ENCODE measurements at places on chromosomes 16 and 17. TPM values are rescaled to one million over a fixed set of nuclear protein-coding genes. Genes with fewer than 3 reads are reported as not detected.

- H3K4me1 ChIP-seq: no peaks in the 10 kb centered on the region
- peaks cover 8% of the 10 kb centered on the region for H3K27me3 ChIP-seq
- DNase-seq: no peak
Measured at GRCh38 chr16:6031567-6031966, 934.0 kb upstream of the EEF2KMT start.

RASL10B gene
- 0.11 TPM for total RNA-seq

DNA sequence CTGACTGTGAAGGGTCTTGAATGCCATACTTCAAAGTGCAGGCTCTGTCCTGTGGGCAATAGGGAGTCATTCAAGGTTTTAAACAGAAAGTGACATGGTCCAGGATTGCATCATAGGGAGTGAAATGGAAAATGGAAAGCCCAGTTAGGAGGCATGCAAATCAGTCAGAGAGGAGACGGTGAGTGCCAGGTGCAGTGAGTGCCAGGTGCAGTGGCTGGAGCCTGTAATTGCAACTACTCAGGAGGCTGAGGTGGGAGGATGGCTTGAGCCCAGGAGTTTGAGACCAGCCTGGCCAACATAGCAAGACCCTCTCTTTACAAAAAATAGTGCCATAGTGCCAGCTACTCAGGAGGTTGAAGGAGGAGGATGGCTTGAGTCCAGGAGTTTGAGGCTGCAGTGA is 35.2 kb upstream of the SIAH1 start:
- H3K27me3 ChIP-seq: no peaks in the 10 kb centered on the region
- H3K4me3 ChIP-seq: no peak overlapping the region
- no peaks in the 10 kb centered on the region for H3K36me3 ChIP-seq
- no peak overlapping the region for H3K27ac ChIP-seq
- no peaks in the 10 kb centered on the region for H3K4me1 ChIP-seq

DNA sequence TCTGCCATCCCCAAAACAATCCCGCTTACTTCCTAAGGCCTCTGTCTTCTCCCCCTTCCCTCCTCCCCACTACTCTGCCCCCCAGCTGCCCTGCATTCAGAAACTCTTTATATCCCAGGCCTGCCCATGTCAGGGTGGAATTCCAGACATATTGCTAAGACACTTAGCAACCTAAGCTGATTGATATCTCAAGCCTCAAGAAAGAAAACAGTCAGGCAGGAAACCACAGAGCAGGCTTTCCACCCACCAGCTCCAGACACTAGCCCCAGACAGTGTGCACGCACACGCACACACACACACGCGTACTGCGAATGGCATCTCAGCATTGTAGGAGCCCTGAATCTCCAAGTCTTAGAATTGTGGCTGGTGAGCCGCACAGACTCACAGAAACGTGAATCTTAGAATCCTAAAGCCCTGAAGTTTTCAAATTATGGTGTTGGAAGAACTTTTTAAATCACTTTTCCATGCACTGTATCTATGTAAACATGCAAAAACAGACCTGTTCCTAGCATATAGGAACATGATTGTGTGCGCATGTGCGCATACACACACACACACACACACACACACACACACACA is 8.8 kb upstream of the LPCAT2 start:
- H3K4me1 ChIP-seq: peaks cover 58% of the 10 kb centered on the region
- H3K27me3 ChIP-seq: no peaks in the 10 kb centered on the region
- H3K4me3 ChIP-seq: no peak overlapping the region

DNA sequence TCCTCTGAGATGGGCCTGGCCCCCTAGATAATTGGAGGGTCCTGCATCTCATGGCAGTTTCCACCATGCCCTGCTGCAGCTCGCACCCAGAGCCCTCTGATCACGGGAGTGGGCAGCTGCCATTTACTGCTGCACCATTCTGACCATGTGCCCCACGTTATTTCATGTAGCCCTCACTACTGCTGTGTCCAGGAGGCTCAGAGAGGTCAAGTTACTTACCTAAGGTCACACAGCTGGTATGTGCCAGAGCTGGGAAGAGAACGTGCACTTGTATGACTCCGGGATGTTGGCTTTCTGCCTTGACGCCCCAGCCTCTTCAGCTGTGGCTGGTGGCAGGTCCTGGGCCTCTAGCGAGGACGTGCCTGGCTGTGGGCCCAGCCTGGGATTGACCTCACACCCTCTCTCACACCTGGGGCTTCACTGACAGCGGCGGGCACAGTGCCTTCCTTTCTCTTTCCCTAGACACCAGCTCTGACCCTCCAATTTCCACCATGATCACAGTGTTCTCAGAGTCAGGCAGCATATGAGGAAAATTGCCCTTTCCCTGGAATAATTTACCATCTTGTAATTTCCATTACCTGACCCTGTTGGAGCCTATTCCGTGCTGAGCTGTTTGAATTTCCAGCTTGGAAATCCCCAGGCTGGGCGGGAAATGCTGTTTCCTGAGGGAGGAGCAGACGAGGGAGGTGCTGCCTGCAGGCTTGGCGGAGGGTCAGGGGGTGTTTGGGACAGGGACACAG is 18.5 kb upstream of the DOC2B start:
- H3K27me3 ChIP-seq: peaks cover 79% of the 10 kb centered on the region
- DNase-seq: no peak
- H3K36me3 ChIP-seq: no peaks in the 10 kb centered on the region
- no peak overlapping the region for H3K4me3 ChIP-seq
- H3K4me1 ChIP-seq: no peaks in the 10 kb centered on the region
- H3K27ac ChIP-seq: no peak overlapping the region

AOC2 gene
- 3.7 TPM for total RNA-seq

GRCh38 chr17:66637491-66637890 is 197.4 kb upstream of the CACNG5 start:
- H3K4me1 ChIP-seq: peaks cover 55% of the 10 kb centered on the region
- no peaks in the 10 kb centered on the region for H3K27me3 ChIP-seq

TCAP gene
- 1.6 TPM for total RNA-seq

DNA sequence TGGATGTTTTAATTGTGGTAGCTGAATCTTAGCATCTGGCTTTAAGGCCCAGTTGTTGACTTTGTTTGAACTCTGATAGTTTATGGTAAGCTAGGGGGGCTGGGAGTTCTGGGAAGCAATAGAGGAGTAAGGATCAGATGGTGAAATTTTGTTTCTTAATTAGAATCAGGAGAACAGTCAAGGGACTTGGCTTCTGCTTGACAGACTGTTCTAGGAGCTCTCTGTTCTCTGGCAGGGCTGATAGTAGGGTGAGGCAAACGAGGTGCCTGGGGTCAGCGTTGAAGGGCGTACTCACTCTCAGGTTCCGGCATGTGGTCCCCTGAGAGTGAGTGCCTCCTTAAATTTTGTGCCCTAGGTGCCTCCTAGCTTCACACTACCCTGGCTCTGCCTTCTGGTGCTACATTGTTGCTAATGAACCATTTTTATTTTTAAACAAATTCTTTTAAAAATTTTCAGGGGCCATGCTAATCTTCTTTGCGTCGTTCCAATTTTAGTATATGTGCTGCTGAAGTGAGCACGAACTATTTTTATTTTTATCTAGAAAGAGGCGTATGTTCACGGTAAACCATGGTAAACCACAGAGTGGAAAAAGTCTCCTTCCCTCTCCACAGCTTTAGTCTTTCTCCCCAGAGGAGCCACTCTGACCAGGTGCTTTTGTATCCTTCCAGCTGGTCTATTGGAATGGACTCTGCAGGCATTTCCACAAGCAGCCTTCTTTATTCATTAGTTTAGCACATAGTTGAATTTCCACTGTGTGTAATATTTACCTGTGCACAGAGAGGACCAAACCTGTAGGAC is 19.7 kb downstream of the SLC7A6 start:
- H3K27me3 ChIP-seq: no peaks in the 10 kb centered on the region
- no peak overlapping the region for H3K27ac ChIP-seq
- no peak overlapping the region for H3K4me3 ChIP-seq
- no peak for DNase-seq

DNA sequence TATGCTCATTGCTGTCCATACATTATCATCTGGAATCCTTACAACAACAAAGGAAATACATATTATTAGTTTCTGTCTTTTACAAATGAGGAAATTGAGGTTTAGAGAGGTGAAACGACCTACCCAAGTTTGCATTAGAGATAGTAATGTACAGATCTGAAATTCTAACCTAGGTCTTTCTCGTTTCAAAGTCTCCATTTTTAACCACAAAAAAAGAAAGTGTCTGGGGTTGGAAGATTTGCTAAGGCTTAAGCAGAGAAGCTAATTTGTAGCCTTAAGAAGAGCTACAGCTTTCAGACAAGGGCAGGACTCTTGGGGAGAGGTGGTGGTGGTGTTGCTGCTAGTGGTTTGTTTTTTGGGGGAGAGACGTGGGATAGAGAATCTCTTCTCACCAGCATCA is 19.2 kb downstream of the CIITA start:
- peaks cover 19% of the 10 kb centered on the region for H3K27me3 ChIP-seq
- DNase-seq: no peak
- no peaks in the 10 kb centered on the region for H3K36me3 ChIP-seq
- H3K4me1 ChIP-seq: no peaks in the 10 kb centered on the region
- H3K4me3 ChIP-seq: no peak overlapping the region

DNA sequence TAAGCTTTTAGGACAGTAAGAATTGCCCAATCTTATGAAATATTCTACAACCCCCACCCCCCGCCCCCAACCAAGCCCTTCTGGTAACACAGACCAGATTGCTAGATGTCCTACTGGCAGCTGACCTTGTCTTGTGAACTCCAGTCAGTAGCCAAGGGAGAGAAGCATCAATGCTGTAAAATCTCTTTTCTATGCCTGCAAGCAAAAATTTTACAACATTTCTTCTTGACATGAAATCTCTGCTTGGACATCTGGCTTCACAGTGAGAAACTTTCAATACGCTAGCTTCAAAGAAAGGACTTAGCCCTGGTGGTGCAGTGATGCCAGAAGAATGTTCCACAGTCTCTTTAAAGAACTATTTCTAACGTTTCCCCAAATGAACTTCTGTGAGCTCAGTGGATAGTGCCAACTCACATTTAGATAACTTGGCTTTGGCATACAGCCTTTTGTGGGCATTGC is 169.3 kb upstream of the AXIN2 start:
- H3K27me3 ChIP-seq: no peaks in the 10 kb centered on the region
- H3K4me1 ChIP-seq: no peaks in the 10 kb centered on the region
- no peak for DNase-seq

- no peaks in the 10 kb centered on the region for H3K36me3 ChIP-seq
- H3K27ac ChIP-seq: no peak overlapping the region
- peaks cover 15% of the 10 kb centered on the region for H3K4me1 ChIP-seq
- no peaks in the 10 kb centered on the region for H3K27me3 ChIP-seq
- DNase-seq: no peak
Measured at GRCh38 chr17:65536573-65537342, 24.7 kb downstream of the AXIN2 start.

DNA sequence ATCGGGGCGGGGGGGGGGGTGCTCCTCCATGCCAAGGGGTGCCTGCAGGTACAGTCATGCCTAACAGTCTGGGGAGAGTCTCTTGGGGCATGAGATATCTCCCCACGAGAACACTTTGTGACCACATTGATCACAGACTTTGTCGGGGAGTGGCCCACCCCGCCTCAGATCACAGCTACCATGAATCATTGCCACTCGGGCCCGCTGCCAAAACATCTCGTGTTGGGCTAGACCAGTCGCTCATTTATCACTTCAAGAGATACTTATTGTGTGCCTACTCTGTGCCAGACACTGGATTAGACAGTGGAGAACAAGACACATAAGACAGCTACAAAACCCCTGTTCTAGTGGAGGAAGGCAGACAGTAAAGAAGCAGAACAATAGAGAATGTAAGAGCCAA is 72.6 kb downstream of the CLEC16A start:
- DNase-seq: peak; percentile 67
- peaks cover 28% of the 10 kb centered on the region for H3K4me1 ChIP-seq
- no peaks in the 10 kb centered on the region for H3K27me3 ChIP-seq
- H3K4me3 ChIP-seq: no peak overlapping the region
- no peaks in the 10 kb centered on the region for H3K36me3 ChIP-seq

CLDN7 gene
- total RNA-seq: 442 TPM

- H3K27me3 ChIP-seq: peaks cover 4% of the 10 kb centered on the region
- peaks cover 26% of the 10 kb centered on the region for H3K36me3 ChIP-seq
- no peak overlapping the region for H3K27ac ChIP-seq
- H3K4me3 ChIP-seq: no peak overlapping the region
- H3K4me1 ChIP-seq: peaks cover 13% of the 10 kb centered on the region
Measured at GRCh38 chr17:74210191-74211140, 2.9 kb upstream of the TTYH2 start.
